OCI-LY7 (cell line): ENCODE measurements at places on chromosomes 16 and 17.

DNA sequence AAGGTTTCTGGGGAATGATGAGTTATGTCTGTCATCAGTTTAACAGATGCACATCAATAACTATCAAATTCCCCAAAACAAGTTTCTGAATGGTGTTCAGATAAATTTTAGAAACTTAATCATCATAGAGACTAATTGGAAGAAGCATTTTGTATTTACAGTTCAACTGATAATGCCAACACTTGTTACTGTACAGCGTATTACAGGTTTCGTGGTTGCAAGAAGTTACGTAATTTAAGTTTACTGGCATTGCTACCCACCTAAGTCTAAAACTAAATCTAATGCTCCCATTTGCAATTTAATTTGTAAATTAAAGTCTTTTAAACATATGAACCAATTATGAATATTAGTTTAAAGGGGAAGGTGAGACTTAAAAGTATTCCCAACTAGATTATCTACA, 3.0 kb downstream of the SRSF1 start:
- DNase-seq: no peak

DNA sequence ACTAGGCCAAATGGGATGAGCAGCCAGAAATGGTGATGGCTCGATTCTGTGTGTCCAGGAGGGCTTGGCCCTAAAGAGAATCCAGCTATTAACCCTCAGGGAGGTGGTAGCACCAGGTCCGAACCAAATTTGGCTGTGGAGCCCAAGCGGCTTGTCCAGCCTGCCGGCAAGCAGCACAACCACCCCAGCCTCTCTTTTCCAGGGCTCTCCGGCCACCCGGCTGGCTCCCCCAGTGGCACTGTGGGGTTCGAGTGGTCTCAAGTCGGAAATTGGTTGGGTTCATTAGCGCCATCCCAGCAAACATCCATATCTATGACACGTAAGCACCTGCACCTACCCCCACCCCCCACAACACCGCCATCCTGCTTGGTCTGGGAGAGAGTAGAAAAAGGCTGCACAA, 35.4 kb downstream of the PLCD3 start:
- no peak for DNase-seq

- DNase-seq: peak; percentile 68
Measured at GRCh38 chr16:14307059-14307526, 236.0 kb downstream of the MRTFB start.

DNA sequence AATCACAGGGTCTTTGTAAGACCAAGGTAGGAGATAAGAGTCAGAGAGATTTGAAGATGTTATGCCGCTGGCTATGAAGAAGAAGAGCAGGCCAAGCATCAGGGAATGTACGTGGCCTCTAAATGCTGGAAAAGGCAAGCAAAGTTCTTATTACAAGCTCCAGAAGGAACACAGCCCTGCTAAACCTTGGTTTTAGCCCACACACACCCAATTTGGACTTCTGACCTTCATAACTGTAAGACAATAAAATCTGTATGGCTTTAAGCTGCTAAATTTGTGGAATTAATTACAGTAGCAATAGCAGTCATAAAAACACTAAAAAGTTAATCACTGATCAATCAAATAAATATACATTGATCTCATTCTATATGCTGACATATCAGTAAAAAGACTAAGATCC, 6.0 kb downstream of the TMEM170A start:
- no peak for DNase-seq

GRCh38 chr16:69865701-69866100, 85.4 kb upstream of the CLEC18A start:
- no peak for DNase-seq

- DNase-seq: no peak
Measured at GRCh38 chr16:88208112-88208511, 174.6 kb upstream of the ZNF469 start.

DNA sequence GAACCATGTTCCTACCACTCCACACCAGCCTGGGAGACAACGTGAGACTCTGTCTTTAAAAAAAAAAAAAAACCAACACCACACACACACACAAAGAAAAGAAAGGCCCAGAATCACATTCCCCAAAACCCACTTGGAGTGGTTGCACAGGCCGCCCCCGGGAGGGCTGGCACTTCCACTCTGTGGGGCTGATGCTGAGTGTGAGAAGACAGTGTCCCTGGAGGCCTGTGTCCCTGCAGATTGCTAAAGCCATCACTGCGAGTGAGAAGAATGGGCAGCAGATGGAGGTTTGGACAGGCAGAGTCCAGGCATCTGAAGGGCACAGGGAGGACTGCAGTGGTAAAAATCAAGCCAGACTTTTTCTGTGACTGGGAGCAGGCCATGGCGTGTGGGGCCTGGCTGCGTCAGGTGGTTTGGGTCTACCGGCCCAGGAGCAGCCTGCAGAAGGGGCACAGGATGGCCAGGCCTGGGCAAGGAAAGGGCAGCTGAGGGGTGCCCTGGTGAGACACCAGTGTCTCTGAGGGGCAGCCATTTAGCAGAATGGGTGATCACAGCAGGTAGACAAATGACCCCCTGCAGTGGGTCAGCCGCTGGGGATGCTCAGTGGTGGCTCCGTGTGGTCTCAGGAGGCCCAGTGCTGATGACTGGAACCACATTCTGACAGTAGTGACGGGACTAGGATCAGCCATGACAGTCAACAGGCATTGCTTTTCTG, 13.1 kb downstream of the CTRB2 start:
- DNase-seq: no peak
